ENCODE measurements at places on chromosomes 3 and 15. TPM values are rescaled to one million over a fixed set of nuclear protein-coding genes. Genes with fewer than 3 reads are reported as not detected.

RTP4 gene
- not detected for total RNA-seq

GP5 gene
- total RNA-seq, result 0.12 TPM

NAA80 gene
- 16.7 TPM for total RNA-seq

RPS27L gene
- total RNA-seq, result 85.9 TPM

DPPA2 gene
- total RNA-seq, result 9.3 TPM

- DNase-seq, result no peak
- H3K36me3 ChIP-seq, result no peaks in the 10 kb centered on the region
- no peak overlapping the region for H3K27ac ChIP-seq
- peaks cover 13% of the 10 kb centered on the region for H3K4me1 ChIP-seq
Measured at GRCh38 chr3:187810021-187810446, 64.8 kb upstream of the BCL6 start.

DNA sequence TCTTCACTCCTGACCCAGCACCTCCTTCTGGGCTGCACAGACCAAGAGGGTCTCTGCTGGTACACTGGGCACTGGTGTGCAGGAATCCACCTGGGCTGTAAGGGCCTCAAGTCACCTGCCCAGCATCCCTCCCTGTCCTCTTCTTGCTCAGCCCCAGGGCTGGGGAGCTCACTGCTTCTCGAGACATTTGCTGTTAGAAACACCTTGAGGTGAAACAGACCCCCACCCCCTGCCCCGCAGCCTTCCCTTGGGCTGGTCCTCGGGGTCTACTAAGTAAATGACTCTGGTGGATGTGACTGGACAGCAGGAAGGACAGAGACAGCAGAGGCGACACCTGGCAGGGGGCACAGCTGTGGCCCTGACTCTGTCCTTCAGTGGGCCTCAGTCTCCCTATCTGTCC, 29.1 kb downstream of the LOXL1 start:
- peaks cover 4% of the 10 kb centered on the region for H3K4me1 ChIP-seq
- H3K4me3 ChIP-seq, result no peak overlapping the region
- no peak for DNase-seq
- no peak overlapping the region for H3K27ac ChIP-seq
- H3K27me3 ChIP-seq, result no peaks in the 10 kb centered on the region

DNA sequence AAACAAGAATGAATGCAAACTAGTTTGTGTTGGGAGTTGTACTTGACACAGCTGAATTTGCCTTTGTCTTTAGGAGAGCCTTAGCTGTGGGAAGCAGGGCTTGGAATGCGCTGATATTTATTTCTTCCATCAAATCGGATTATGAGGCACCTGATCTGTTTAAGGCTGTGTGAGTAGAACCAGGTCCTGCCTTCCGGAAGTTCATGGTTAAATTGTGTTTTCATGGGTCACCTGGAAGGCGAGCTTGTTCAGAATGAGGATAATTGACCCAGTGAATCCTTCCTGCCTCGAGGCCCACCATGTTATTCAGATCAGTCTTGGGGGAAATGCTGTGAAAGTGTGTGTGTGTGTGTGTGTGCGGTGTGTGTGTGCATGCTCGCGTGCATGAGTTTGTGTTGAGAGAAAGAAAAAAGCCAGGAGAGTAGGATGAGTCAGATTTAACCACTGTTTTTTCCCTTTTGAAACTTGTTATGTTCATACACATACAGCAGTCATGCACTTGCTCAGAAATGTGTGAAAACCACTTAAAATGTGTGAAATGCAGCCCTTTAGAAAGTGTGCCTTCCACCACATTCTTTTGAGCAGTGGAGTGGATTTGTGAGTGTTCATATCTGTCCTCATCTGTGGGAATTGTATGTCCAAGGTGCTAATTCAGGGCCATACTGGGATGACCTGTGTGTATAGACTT, 36.7 kb downstream of the SMAD3 start:
- no peaks in the 10 kb centered on the region for H3K27me3 ChIP-seq
- H3K4me1 ChIP-seq, result peaks cover 3% of the 10 kb centered on the region
- no peak overlapping the region for H3K4me3 ChIP-seq
- H3K27ac ChIP-seq, result no peak overlapping the region

- no peaks in the 10 kb centered on the region for H3K36me3 ChIP-seq
- no peaks in the 10 kb centered on the region for H3K27me3 ChIP-seq
- H3K4me3 ChIP-seq, result no peak overlapping the region
- no peak overlapping the region for H3K27ac ChIP-seq
- H3K4me1 ChIP-seq, result no peaks in the 10 kb centered on the region
Measured at GRCh38 chr3:81444817-81445460, 316.5 kb downstream of the GBE1 start.

GRCh38 chr15:44971036-44971435, 14.5 kb downstream of the TERB2 start:
- H3K4me3 ChIP-seq, result no peak overlapping the region
- no peak for DNase-seq
- no peaks in the 10 kb centered on the region for H3K36me3 ChIP-seq
- H3K4me1 ChIP-seq, result no peaks in the 10 kb centered on the region

DNA sequence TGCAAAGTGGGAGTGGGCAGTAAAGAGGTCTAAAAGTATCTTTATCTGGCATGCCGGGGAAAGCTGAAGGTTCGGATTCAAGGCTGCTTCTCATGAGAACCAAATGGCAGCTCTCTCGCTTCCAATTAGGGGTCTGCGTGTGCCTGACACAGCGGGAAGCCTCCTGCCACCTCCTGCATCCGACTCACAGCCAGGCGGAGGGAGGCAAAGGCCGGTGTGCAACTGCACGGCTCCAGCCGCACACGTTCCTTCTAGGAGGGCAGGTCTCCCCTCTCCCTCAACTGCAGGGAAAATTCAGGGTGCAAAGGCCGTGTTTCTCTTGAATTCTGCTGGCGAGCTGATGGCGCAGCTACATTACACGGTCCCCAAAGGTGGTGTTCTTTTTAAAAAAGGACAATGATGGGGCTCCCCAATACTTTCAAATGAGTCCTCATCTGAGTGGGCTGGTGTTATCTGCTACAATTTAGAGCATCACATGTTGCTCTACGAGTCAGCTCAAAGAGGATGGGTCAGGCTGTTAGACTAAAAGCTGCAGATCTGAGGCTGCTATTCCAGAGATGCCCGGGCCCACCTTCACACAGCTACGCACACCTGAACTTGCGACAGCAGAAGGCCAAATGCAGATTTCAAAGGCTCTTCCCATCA, 226.6 kb downstream of the ADAMTS17 start:
- no peak overlapping the region for H3K27ac ChIP-seq
- 0 out of 2 replicates have a peak, but pooled peaks cover 7% of the 10 kb centered on the region for H3K4me1 ChIP-seq
- H3K4me3 ChIP-seq, result no peak overlapping the region
- no peaks in the 10 kb centered on the region for H3K27me3 ChIP-seq
- H3K36me3 ChIP-seq, result no peaks in the 10 kb centered on the region
- DNase-seq, result no peak

GRCh38 chr3:52231502-52232278, 6.2 kb upstream of the TLR9 start:
- H3K27me3 ChIP-seq, result no peaks in the 10 kb centered on the region
- DNase-seq, result peak; percentile 81
- H3K4me1 ChIP-seq, result peaks cover 6% of the 10 kb centered on the region
- H3K4me3 ChIP-seq, result no peak overlapping the region
- peaks cover 3% of the 10 kb centered on the region for H3K36me3 ChIP-seq
- no peak overlapping the region for H3K27ac ChIP-seq

GRCh38 chr15:74505837-74506514, 35.0 kb upstream of the ARID3B start:
- H3K4me3 ChIP-seq, result no peak overlapping the region
- no peaks in the 10 kb centered on the region for H3K36me3 ChIP-seq
- no peaks in the 10 kb centered on the region for H3K4me1 ChIP-seq
- no peak overlapping the region for H3K27ac ChIP-seq
- DNase-seq, result no peak
- no peaks in the 10 kb centered on the region for H3K27me3 ChIP-seq
